ENCODE measurements at places on chromosomes 5 and 9.

DNA sequence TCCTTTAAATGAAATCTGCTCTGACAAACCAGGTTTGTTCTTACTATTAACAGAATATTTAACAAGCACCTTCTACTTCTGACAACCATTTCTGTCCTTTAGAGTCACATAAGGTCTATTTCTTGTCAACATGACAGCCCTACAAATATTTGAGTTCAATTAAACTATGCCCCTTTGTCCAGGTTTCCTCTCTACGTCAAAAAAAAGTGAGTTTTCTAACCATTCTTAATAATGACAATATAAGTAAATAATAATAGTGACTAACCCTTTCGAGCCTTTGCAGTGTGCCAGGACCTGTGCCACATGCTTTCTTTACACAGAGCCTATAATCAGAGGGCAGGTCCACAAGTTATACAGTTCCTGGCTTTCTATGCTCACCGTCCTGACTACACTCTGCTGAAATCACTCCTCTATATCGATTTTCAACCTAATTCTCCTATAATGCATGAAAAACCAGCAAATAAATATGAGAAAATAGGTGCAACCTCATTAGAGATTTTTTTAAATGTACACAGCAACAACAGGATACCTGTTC lies 115.0 kb downstream of the CDK5RAP2 start:
- no peak for DNase-seq

DNA sequence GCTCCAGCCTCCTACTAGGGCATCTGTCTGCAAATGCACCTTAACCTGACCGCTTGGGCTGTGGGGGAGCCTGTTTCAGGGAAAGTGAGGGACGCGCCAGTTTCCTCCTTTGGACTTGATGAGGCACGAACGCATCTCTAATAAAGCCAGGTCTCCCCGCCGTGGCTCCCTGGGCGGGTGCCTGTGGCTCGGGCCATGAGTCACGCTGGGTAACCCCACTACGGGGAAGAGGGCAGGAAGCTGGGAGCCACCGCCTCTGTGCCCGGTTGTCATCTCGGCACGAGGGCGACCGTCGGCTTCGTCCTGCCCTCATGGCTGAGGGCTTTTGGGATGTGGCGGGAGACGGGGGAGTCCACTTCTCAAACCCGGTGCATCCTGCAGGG lies 12.1 kb downstream of the NOTCH1 start:
- peak; percentile 76 for DNase-seq

DNA sequence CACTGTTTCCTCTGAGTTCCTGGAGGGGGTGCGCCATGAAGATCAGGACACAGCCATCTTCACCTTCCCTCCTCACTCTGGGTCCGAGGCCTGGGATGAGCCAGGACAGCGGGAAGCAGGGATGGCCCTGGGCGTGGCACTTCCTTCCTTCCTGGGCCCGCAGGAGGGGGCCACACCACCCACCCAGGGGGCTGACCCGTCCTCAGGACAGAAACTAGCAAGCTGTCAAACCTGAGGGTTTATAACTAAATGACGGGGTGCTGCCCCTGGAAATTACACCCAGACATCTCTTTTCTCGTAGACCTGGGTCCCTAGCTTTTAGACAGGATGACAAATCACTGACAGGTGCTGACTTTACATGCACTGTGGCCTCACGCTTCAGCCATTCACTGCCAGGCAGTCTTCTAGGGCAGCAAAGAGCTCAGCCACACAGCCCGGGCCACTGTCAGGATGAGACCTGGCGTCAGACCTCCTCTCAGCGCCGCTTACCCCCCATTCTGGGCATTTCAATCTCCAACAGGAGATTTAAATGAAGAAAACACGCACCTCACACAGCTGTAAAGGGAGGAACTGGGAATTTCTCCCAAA lies 8.1 kb downstream of the FCN2 start:
- DNase-seq, result no peak

DNA sequence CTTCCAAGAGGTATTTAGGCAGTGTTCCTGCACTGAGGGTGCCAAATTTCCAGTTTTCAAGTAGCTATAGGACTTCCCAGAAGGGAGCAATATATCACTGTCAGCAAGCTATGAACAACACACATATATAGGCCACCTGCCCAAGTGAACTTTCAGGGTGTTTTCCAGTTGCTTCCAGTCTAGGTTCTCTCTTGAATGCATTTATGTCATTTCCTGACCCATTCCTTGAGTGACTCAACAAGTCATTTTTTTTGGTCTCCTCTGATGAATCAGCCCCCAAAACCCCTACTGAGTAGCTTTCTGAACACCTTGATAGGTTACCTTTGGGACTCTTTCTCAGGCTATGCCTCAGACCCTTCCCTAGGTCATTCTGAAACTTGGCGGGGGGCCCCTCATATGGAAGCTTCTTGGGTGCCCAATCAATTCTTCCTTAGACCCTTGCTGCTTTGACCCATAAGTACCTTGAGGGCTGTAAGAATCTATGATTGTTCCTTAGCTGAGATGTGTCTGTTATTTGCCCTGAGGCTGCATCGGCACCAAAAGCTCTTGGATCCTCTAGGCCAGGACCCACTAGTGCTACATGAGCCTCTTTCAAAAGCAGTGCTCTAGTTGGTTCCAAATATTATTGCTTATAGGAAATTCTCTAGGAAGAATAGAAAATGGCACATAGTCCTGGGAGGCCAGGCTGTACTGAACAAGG lies 12.4 kb downstream of the DNAJB5 start:
- DNase-seq, result no peak

DNA sequence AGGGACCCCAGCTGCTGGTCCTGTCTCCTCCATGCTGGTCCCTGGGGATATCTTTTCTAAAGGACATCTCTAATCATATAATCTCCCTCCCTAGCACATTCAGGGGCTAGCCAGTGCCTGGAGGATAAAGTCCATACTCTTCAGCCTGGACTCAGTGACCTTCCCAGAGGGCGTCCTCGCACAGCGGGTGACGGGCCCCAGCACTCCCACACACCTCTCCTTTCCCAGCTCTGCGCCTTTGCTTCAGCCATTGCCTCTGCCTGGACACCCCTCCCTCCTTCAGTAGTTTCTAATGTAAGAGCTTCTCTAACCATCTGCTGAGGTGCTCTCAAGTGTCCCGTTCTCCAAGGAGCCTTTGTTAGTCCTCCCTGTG lies 15.2 kb upstream of the TNIP1 start:
- DNase-seq, result no peak

GRCh38 chr9:21027295-21027694 lies 4.1 kb downstream of the HACD4 start:
- no peak for DNase-seq

DNA sequence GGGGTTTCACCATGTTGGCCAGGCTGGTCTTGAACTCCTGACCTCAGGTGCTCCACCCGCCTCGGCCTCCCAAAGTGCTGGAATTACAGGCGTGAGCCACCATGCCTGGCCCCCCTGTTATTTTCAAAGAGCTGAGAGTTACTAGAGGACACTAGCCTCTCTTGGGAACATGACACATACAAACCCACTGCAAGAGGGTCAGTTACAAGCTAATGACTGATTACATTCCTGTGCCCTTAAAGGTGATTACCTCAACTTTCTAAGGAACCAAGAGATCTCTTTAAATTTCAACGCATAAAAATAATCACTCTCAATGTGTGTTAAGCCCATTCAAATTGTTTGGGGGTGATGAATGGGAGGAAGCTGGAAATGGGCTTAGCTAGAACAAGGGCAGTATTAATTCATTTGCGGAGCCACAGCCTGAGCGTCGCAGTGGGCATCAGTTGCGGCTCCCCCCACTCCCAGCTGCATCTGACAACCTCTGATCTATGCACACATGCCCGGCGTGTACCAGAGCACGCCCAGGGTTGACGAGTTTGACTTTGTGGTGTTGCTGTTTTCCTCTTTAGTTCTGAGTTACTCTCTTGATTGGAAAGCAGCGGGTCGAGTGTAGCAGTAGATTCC lies 146.9 kb downstream of the GOLPH3 start:
- no peak for DNase-seq

GRCh38 chr9:134625361-134626068 lies 16.1 kb upstream of the COL5A1 start:
- no peak for DNase-seq

- DNase-seq, result no peak
Measured at GRCh38 chr5:60366489-60366888, 333.5 kb downstream of the DEPDC1B start.

DNA sequence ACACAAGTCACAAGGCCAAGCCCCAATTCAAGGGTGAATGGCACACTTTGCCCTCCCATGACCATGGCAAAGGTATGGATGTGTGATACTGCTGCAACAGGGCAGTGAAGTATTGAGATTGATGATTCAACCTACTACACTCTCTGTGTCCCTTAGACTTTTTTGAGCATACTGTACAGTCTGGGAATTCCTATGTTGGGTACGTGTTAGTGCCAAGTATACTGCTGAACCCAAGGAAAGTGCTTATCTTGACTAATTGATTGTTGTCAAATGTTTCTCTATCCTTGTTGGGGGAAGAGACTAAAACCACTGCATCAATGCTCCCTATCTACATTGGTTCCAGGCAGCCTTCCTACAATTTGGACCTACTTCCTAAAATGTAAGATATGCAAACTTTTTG lies 93.7 kb downstream of the NDFIP1 start:
- no peak for DNase-seq

- DNase-seq, result no peak
Measured at GRCh38 chr5:9149988-9150387, 395.9 kb downstream of the SEMA5A start.

DNA sequence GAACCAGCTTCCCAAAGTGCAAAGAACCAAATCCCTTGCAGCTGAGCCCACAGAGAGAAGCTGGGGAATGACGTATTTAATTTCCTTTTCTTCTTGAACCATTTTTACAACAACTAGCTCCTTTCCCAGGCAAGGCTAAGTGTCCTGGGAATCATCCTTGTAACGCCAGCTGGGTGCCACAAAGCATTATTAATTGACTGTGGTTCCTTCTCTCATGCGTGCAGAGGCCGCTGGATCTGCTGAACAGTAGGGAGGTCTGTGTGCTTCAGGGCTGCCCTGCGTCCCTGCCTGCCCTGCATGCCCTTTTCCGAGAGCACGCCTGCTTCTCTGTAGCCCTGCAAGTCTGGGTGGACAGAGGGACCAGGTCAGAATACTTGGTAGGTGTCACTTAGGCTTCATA lies 124.1 kb upstream of the OTULINL start:
- no peak for DNase-seq

- DNase-seq, result no peak
Measured at GRCh38 chr5:157559301-157559700, 16.3 kb downstream of the ADAM19 start.

DNA sequence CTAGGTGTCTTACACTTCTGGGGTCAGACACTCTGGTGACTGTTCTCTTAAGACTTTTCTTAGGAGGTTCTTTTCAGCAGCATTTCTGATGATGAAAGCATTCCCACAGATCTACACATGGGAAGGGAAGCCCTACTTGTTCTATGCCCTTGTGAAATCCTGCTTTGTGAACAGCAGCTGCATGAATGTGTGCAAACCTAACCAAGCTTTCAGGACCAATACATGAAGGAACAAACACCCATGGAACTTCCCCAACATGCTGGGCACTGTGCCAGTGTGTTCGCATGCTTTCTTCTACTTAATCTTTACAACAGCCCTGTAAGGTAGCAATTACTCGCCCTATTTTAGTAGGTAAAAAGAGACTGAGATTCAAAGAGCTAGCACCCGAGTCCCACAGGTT lies 439.9 kb upstream of the KLF4 start:
- DNase-seq, result no peak

GRCh38 chr9:113781896-113782295 lies 94.2 kb upstream of the ZNF618 start:
- no peak for DNase-seq

DNA sequence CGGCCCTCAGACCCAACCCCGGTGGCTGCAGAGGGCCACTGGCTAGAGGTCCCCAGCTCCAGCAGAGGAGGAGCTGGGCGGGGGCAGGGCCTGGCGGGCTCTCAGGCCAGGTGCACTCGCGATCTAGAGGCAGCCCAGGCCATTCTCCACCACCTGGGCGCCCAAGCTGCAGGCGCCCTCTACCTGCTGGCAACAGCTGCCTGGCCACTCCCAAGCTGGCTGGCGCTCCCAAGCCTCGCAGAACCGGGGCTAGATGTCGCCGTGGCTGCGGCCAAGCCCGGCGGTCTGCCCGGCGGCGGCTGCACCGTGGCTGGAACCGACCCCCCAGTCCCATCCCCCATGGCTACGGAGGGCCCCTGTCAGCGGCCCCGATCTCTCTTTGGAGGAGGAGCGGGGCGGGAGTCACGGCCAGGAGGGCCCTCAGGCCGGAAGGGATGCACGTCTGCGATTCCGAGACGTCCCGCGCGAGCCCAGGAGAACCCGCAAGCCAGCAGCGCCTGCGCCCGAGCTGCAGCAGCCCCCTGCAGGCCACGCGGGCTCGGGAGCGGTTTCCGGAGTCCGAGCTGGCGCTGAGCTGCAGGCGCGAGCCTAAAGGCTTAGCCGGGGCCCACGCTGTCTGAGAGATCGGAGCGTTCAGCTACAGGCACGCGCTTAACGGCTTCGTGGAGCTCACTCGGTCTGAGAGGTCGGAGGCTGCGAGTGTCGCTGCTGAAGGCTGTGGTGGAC lies 44.3 kb upstream of the BICD2 start:
- DNase-seq, result peak; percentile 52

- no peak for DNase-seq
Measured at GRCh38 chr5:171911152-171911551, 95.3 kb downstream of the FBXW11 start.

DNA sequence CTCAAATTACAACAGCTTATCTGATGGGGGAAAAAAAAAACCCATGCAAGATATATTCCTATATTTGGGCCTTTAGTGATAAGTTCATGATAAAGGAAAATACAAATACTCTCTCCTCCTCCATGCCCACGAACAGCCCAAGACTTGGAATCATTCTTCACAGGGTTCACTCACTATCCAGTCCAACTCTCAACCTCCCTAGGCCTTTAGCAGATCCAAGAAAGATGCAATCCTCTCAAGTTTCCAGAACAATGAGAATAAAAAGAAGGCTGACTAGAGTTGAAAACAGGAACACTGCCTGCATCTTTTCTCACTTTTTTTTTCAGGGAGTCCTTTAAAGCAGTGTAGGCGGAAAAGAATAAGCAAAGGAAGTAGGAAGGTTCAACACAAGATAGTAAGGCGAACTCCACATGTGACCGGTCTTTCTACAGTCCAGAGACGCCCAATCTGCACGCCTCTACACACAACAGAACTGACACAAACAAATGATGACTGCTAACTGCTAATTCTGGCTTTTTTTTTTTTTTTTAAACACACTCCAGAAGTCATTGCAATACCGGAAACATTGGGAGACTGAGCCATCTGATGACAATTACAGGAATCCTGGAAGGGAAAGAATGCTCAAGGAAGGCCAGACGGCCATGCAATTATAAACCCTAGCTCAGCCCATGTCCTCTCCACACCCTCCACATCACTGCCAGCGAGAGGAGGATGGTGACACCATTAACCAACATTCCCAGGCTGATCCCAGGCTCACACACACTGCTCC lies 75.4 kb downstream of the BNC2 start:
- no peak for DNase-seq
